ENCODE measurements at places on chromosomes 16 and 17. TPM values are rescaled to one million over a fixed set of nuclear protein-coding genes. Genes with fewer than 3 reads are reported as not detected.

GRCh38 chr17:27548369-27548768 lies 82.6 kb upstream of the LGALS9 start:
- H3K4me3 ChIP-seq: no peak overlapping the region
- no peaks in the 10 kb centered on the region for H3K36me3 ChIP-seq
- H3K27me3 ChIP-seq: no peaks in the 10 kb centered on the region

The GPRC5B gene
- 303 TPM for total RNA-seq

The CBX2 gene
- 27.1 TPM for total RNA-seq

The SLC35G6 gene
- total RNA-seq: 3.9 TPM

DNA sequence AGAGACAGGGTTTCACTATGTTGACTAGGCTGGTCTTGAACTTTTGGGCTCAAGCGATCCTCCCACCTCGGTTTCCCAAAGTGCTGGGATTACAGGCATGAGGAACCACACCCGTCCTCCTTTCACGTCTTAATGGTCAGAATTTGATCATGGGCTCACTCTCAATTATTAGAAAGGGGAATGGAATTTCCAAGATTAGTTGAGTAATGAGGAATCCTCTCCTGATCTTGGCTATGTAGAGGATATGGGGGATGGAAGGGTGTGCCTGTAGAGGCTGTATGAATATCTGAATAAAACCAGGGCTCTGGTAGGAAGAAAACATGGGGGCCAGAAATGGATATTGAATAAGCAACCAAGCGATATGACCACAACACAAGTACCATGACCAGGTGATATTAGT lies 25.9 kb upstream of the SMURF2 start:
- no peaks in the 10 kb centered on the region for H3K4me1 ChIP-seq
- H3K4me3 ChIP-seq: no peak overlapping the region
- no peak overlapping the region for H3K27ac ChIP-seq
- no peak for DNase-seq

DNA sequence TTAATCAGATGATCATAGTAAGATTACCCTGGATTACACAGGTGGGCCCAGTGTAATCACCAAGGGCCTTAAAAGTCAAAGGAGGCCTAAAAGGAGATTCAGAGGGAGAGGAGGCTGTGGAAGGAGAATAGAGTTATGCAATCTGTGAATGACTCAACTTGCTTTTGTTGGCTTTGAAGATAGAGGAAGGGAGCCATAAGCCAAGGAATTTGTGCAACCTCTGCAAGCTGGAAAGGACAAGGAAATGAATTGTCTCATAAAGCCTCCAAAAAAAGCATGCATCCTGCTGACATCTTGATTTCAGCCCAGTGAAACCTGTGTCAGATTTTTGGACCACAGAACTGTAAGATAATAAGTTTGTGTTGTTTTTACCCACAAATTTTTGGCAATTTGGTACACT lies 109.6 kb downstream of the CNTNAP4 start:
- H3K4me3 ChIP-seq: no peak overlapping the region
- no peaks in the 10 kb centered on the region for H3K4me1 ChIP-seq
- no peak for DNase-seq
- H3K27ac ChIP-seq: no peak overlapping the region
- no peaks in the 10 kb centered on the region for H3K27me3 ChIP-seq

- no peak for DNase-seq
- no peaks in the 10 kb centered on the region for H3K4me1 ChIP-seq
- H3K36me3 ChIP-seq: no peaks in the 10 kb centered on the region
- H3K27me3 ChIP-seq: no peaks in the 10 kb centered on the region
- no peak overlapping the region for H3K27ac ChIP-seq
Observed at GRCh38 chr16:876041-876335, 75.5 kb upstream of the GNG13 start.

GRCh38 chr17:46947216-46947615 lies 24.3 kb downstream of the GOSR2 start:
- H3K27ac ChIP-seq: no peak overlapping the region
- H3K4me1 ChIP-seq: peaks cover 14% of the 10 kb centered on the region
- no peak for DNase-seq

The MYH8 gene
- 1.2 TPM for total RNA-seq

The ICAM2 gene
- 11.3 TPM for total RNA-seq

Measured in testis (tissue), 5 donors.